ENCODE measurements at places on chromosomes 5 and 9. TPM values are rescaled to one million over a fixed set of nuclear protein-coding genes. Genes with fewer than 3 reads are reported as not detected.

ITK gene
- 2.6 TPM for total RNA-seq

DAB2IP gene
- total RNA-seq, result 34.9 TPM

GRCh38 chr9:135357863-135358551 is 121.6 kb upstream of the PPP1R26 start:
- no peak for DNase-seq

GRCh38 chr5:92852219-92852618 is 728.8 kb downstream of the NR2F1-AS1 start:
- no peak for DNase-seq

- DNase-seq, result no peak
Observed at GRCh38 chr5:16544607-16545374, 72.0 kb downstream of the RETREG1 start.

- DNase-seq, result no peak
Observed at GRCh38 chr9:29290516-29290915, 1717.2 kb upstream of the C9orf72 start.

DNA sequence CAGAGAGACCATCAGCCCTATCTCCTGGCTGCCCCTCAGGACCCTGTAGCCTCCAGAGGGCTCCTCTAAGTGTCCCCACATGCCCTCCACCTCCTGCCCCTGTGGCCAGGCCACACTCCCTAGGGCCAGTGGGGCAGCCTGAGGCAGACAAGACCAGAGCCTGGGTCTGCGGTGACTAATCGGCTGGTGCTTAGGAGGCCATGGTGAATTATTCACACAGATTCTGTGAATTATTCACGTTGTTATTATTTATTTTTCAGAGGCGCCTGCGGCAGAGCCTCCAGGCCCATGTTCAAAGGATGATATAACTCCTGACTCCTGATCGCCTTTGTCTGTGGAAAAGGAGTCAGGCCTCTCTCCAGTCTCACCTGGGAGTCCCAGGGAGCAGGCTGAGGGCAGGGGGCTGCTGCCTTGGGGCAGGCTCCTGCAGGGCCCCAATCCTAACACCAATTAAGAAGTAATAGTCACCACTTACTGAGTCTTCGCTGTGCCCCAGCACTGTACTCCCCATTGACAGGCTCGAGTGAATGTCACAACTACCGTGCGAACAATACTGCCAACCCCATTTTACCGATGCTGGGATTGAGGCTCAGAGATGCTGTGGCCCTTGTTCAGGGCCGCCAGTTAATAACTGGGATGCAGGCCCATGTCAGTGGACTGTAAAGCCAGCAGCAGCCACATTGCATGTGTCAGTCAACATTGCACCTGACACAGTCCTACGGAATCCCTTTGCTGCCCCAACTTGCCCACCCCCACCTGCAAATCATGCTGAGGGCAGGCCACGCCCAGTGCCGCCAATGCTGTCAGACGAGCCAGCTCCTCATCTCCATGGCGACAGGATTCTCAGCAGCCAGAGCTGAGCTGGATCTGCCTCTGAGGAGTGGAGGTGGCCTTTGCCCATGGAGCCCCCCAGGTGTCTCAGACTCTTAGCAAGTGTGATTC is 94.9 kb downstream of the PCDH1 start:
- DNase-seq, result no peak

DNA sequence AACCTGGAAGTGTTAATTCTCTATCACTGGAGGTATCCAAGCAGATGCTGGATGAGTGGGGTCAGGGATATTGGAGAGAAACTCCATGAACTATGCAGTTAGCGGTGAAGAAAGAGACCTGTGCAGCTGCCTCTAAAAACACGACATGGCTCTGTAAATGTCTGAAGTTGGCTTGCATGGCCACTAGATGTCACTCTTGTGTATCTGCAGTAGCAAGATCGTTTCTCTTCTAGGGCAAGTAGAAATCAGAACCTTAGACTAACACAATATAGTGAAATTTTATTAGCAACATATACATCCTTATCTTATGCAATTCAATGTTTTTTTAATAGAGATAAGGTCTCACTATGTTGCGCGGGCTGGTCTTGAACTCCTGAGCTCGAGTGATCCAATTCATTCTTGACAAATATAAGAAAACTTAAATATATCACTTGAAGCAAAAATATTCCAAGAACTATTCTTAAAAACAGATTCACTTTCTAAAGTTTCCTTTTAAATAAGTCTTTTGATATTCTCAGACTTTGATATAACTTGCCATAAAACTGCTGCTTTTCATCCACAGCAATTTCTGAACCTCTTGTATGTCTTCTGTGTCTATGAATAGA is 2.9 kb downstream of the OR2S2 start:
- peak; percentile 77 for DNase-seq

GRCh38 chr5:24539613-24540012 is 105.2 kb downstream of the CDH10 start:
- no peak for DNase-seq
